ENCODE measurements at places on chromosomes 11 and 22.

GRCh38 chr11:134386945-134387344, 25.1 kb downstream of the B3GAT1 start:
- no peak for DNase-seq

- no peak for DNase-seq
Observed at GRCh38 chr11:61116426-61117167, 14.3 kb downstream of the CD5 start.

DNA sequence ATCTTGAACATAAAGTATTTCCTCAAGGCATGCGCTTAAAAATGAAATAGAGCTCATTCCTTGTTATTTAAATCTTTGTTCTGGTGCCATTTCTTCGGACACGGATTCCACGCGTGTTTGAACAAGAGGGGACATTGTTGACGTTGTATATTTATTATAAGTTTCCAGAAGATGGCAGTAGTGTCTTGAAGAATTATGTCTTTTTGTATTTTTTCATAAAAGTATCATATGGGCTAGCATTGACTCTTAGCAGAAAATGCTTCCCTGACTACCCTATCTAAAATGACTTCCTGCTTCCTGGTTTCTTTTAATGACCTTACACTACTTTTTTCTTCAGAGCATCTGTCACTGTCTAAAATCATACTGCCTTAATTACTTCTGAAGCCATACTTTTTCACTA, 20.4 kb downstream of the BIRC2 start:
- no peak for DNase-seq

GRCh38 chr22:44001521-44001920, 22.6 kb upstream of the PARVB start:
- DNase-seq, result no peak

GRCh38 chr22:23073526-23074229, 3.4 kb downstream of the GNAZ start:
- no peak for DNase-seq

DNA sequence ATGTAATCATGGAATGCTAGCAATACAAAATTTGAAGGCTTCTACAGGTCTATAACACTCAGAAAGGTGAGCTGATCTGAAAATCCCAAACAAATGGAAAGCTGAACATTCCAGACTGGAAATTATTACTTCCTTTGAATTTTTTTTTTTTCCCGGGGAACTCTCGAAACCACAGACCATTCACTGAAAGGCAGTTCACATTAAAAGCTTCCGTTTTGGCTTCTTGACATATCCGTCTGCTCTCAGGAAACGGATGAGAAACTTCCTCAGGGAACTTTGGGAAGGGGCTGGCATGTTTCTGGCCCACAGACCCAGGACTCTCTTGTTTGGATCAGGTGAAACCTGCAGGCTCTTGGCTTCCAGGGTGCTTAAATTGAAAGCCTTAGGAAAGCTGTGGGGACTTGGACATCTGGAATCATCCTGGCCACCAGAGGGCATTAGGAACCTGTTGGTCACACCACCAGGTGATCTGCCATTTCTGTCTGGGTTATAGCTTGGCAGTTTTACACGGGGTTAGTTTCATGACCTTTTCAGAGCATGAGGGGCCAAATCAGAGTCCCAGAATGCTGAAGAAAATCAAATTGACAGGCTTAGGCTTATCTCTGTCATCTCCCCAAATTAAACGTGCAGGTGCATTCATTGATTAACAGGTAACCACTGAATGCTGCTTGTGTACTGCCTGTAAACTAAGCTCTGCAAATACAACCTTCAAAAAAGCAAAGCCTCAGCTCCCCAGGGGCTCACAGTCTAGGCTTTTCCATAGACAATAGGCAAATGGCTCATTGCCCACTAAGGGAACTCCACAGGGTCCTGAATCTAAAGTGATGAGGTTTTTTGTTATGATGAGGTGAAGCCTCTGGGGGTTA, 22.7 kb upstream of the GRAMD1B start:
- peak; percentile 81 for DNase-seq

DNA sequence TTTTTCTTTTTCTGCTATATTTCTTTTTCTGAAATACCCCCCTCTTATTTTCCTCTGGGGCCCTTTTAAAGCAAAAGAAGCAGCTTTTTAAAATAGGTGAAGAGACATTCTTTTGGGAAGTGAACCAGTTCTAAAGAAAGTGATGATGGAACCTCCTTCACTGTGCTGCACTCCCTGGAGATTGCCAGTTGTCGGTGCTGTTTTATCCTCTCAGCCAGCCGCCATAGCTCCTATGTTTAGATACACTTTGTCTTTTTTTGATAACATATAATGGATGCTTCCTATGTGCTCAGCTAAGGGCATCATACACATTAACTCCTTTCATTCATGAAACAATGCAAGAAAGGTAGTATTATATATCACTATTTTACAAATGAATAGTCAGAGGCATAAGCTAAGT, 14.0 kb downstream of the CFAP300 start:
- no peak for DNase-seq

- DNase-seq, result no peak
Observed at GRCh38 chr11:2825261-2825888, 60.2 kb downstream of the CDKN1C start.

DNA sequence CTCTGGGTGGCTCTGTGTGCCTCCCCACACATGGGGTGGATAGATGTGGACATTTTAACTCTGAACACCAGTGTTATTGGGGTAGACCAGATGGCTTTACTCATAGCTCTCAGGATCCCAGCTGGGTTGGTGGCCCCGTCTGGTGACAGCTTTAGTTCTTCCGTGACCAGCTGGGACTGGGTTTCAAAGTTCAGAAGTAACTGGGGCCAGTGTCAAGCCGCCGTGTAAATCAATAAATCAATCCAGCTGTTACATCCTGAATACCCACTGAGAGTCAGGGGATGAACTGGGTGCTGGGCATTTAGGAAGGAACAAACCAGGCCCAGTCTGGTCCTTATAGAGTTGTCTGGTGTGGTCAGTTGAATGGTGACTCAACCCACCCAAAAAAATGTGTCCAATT, 269.4 kb downstream of the CTTN start:
- no peak for DNase-seq

GRCh38 chr11:112113539-112114457, 27.1 kb downstream of the SDHD start:
- peak; percentile 65 for DNase-seq

GRCh38 chr11:6705905-6706535, 22.9 kb upstream of the MRPL17 start:
- peak; percentile 6 for DNase-seq

GRCh38 chr11:119376197-119376847, 5.2 kb downstream of the USP2 start:
- peak; percentile 64 for DNase-seq

DNA sequence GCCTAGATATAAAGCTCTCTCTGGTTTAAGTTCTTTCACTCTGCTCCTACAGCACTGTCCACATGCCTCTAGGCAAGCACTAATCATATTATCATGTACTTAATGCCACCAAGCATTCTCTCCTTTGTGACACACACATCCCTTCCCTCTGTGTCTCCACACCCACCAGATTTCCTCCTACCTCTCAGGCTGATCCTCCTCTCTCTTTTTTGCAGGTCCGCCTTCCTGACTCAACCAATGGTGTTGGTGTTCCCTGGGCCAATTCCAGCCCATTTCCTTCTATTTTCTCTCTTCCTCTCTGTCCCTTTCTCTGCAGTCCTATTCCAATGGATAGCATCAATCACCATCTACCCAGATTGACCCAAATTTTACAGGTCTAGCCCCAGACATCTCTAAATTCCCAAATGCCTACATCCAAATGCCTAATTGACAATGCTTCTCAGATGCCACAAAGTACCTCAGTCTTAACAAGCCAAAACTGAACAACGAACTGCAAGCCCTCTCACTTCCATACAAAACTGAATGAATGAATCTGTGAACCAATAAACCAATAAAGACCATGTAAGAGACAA, 504 bp upstream of the ZNF215 start:
- no peak for DNase-seq

- DNase-seq, result no peak
Observed at GRCh38 chr11:128161994-128162393, 425.4 kb downstream of the ETS1 start.

- DNase-seq, result no peak
Observed at GRCh38 chr11:19918302-19919049, 205.8 kb downstream of the NAV2 start.

DNA sequence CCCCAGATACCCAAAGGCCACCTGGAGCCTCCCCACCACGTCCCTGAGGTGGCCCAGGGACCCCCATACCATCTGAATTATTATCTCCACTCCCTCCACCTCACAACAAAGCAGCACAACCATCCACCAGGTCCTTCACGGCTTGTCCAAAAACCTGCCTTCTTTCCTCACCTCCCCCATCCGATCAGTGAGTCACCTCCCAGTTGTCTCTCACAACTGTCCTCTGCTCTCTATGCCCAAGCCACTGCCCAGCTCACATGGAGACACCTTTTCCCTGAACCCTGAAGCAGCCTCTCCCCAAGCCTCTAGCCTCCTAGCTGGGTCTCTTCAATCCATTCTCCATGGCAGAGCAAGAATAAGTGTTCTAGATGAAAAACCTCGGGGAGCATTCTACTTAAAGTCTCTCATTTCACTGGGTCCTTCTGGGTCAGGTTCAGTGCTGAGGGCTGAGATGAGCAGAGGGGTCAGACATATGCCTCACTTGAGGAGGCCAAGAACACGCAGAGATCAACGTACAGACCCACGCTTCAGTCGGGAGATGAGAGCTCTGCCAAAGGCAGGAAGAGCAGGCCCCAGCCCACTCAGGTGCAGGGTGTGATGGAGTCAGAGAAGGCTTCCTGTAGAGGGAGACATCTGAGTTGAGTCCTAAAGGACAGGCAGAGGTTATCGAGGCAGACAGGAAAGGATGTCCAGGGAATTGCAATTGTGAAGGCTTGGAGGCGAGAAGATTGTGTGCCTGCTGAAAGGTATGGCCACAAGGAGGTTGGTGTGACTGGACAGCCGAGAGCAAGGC, 74.7 kb downstream of the PDE2A start:
- DNase-seq, result no peak

- no peak for DNase-seq
Observed at GRCh38 chr11:10042699-10043098, 251.3 kb downstream of the SBF2 start.

DNA sequence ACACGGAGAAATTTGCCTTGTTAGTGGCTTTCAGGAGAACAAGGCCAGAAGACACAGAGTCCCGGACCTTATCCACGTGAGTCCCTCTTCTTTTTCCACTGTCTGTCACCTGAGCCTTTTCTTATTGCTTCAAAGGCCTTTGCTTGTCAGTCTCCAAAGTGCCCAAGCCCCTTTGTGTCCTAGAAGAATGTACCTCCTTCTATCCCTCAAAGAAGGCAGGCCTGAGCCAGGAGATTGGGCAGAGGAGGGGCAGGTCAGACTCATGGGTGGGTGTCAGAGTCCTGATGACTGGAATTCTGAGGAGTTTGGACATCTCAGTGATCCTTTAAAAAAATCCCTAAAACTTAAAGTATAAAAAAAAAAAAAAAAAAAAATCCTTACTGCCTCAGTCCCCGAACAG, 299.6 kb upstream of the NCAM1 start:
- no peak for DNase-seq

DNA sequence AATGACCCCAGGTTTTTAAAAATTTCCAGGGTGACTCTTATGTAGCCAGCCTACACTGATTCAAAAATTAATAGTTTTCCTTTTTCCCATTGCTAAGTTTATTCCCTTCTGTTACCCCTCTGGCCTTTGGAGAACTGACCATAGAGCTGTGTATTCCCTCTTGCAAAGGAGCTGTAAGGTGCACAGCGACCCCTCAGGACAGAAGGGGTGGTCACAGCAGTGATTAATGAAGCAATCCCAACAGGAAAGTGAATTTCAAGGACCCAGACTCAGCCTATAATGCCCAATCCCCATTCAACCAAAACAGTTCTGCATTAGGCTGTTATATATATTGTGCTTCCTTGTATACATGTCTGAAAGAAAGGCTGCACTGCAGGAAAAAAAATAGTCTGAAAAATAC, 147.1 kb downstream of the WT1 start:
- DNase-seq, result no peak

- DNase-seq, result no peak
Observed at GRCh38 chr11:46999217-46999616, 62.7 kb downstream of the CSTPP1 start.

DNA sequence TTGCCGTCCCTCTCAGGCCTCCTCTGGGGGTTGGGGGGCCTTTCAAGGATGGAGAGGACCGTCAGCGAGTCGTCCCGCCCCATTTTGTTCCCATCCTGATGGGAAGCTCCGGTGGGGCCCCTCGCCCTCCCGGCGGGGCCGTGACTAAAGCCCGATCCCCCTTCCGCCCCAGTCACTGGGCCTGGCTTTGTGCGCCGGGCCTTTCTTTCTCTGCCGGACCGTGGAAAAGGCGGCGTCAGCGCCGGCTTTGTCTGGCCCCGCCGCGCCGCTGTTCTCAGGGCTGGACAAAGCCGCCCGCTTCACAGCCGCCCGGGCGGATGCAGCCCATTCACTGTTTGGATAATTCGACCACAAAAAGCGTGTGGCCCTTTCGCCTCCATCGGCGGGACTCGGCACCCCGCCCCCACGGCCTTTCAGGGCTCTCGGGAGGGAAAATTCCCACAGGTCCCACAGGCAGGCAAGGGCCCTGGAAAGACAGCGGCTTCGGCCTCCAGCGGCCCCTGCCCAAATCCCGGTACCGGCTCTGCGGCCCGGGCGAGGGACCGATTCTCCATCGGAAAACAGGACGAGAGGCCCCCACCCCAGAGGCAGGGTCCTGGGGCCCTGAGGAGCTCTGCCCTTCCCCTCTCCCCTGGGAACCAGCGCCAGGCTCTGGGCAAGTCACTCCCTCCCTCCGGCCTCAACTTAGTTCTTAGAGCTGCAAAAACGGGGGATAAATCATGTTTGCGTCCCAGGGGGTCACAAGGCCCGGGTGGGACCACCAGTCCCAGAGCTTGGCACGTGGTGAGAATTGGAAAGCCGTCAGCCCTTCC, 87.2 kb downstream of the WNT7B start:
- DNase-seq, result no peak

Measured in SHP77 (cell line).